H7 (cell line): ENCODE measurements at places on chromosomes 4 and X.

- DNase-seq: no peak
Measured at GRCh38 chr4:154526151-154526550, 24.0 kb downstream of the PLRG1 start.

GRCh38 chrX:131782646-131783045 is 238.8 kb downstream of the OR13H1 start:
- DNase-seq: no peak

GRCh38 chrX:134173541-134174272 is 63.3 kb upstream of the CCDC160 start:
- peak; percentile 76 for DNase-seq

GRCh38 chr4:36348403-36348938 is 67.1 kb downstream of the DTHD1 start:
- DNase-seq: no peak

GRCh38 chrX:50111742-50112141 is 89.1 kb downstream of the AKAP4 start:
- DNase-seq: no peak

- no peak for DNase-seq
Measured at GRCh38 chr4:188002751-188003150, 7.2 kb downstream of the ZFP42 start.

DNA sequence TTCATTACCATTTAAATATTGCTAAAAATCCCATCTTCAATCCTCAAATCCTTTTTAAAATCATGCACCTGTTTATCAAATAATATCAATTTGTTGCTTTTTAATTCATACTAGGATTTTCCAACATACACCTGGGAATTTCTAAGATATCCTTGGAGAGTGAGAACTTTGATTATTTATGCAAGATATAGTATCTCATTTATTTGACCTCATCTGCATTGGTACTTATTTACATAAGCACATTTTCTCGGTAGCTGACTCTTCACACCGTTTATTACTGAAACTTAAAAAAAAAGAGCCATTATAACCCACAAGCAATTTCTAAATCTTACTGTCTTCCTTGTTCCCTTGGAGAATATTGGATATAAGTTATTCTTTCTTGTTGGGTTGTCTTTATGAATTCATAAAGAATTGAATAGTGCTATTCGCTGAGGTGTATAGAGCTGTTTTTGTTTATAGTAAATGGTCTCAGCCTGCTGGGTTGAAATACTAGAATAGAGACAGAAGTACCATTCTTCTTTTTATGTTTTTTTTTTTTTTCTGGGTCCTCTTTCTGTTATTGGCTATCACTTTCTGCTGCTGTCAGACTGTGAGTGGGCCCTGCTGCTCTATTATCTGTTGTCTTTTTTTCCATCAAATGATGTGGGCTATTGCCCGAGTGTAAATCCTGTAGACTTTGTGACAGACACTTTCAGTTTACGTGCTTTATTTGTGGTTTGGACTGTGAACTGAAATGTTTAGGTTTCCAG is 2.9 kb downstream of the UGT8 start:
- no peak for DNase-seq

DNA sequence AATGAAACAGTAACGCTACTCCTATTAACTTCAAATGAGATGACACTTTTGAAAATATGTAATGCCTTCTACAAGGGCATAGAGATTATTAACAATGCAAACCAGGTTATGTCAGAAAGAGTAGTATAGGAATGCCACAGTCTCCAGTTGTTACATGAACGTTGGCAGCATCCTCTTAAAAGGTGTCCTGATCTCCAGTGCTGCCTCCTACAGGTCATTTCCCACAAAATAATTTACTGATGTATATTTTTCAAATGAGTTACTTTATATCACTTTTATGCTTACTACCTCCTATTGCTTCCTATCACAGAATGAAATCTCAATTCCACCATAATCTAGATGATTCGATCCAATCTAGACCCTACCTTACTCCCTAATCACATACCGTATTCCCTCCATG is 195.2 kb upstream of the EPHA5 start:
- peak; percentile 18 for DNase-seq

DNA sequence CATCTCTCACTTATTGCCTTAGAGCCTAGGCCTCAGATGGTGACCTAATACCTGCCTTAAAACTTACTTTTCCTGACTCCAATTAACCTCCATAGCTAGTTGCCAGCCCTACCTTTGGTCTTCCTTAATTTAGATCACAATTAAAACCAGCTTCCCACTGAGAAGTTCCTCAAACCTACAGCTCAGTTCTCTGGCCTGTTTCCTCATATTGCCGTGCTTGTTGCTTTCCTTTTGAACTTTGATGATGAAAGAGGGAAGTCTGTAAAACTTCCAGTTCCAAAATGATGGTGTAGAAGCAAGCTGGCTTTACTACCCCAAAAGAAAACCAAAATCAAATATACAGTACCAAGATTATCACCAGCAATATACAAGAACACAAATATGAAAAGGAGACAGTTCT is 28.9 kb upstream of the CAMK2D start:
- DNase-seq: no peak

DNA sequence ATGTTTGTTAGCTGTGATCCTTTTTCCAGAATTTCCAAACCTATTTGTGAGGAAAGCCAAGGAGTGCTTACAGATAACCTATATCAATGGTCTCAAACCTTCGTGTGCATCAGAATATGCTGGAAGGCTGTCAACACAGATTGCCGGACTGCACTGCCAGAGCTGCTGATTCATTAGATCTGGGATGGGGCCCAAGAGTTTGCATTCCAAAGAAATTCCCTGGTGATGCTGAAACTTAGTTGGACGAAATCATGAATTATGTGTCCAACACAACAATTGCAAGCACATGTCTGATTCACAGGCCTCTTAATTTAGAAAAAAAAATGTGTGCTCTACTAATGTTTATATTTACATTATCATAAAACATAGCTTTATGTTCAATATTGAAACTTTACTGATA is 544.0 kb upstream of the AMOT start:
- no peak for DNase-seq

DNA sequence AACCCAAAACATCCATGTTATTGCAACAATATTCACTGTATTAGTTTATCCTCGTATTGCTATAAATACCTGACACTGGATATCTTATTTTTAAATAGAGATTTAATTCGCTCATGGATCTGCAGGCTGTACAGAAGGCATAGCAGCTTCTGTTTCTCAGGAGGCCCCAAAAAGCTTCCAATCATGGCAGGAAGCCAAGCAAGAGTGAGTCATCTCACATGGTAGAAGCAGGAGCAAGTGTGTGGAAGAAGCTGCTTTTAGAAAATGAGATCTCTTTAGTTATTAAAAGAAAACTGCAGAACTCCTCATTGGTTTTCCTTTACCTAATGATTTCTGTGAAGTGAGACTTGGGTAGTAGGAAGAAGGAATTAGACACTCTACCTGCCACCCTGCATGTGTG is 16.4 kb downstream of the ZNF732 start:
- no peak for DNase-seq

GRCh38 chr4:52711834-52712250 is 39.4 kb downstream of the ERVMER34-1 start:
- DNase-seq: no peak

DNA sequence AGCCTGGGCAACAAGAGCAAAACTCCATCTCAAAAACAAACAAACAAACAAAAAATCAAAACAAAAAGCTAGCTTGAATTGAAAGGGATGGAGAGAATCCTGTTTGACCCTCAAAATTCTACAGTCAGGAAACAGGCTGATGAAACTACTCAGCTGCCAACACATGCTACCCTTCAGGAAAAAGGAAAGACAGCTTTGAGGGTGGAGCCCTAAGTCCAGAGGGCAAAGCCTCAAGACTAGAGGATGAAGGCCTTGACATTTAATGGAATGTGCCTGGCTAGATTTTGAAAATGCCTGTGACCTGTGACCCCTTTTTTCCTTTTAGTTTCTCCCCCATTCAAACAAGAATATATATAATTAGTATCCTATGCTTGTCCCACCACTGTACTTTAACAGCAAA is 27.1 kb downstream of the MORC4 start:
- no peak for DNase-seq

GRCh38 chr4:38534344-38535045 is 129.5 kb upstream of the KLF3 start:
- DNase-seq: no peak

GRCh38 chrX:78452356-78452755 is 124.9 kb upstream of the CYSLTR1 start:
- DNase-seq: no peak

GRCh38 chr4:140790765-140791164 is 34.6 kb upstream of the TBC1D9 start:
- no peak for DNase-seq

DNA sequence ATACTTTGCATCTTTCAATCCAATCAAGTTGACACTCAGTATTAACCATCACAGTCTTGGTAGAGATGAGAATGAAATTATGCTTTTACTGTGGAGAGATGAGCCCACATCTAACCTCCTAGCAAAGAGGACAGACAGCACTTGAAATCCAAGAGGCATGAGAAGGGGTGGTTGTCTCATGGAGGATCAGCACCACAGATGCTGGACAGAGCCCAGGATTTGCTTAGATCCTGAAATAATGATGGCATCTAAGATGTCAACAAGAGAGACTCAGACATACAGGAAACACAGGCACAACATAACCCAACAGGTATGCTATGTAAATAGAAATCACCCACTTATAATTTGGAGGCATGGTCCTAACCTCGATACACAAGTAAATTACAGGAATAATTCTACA is 74.3 kb upstream of the VCX2 start:
- no peak for DNase-seq

GRCh38 chrX:85503258-85504158 is 124.0 kb upstream of the POF1B start:
- DNase-seq: no peak

DNA sequence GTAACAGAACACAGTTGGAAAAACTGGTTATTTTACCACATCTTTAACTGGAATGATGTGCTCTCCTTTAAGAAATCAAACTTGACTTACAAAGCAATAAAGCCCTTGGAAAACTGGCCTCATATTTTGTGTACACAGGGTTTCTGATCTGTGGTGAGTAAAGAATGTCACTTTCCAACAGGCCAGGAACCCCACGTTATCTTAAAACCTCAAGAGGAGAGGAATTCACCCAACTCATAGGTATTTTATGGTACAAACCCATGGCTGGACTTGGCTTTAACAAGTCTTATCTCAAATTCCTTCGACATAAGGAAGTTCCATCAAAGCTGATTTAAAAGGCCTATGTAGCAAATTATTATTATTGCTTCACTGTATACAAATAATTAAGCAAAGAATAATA is 1735.1 kb downstream of the PCDH7 start:
- DNase-seq: no peak

GRCh38 chrX:16188687-16189086 is 21.4 kb downstream of the MAGEB17 start:
- no peak for DNase-seq

GRCh38 chr4:71604785-71605184 is 179.1 kb downstream of the GC start:
- no peak for DNase-seq

- DNase-seq: no peak
Measured at GRCh38 chrX:1322393-1322792, 14.2 kb upstream of the IL3RA start.

GRCh38 chr4:182724414-182724813 is 192.8 kb downstream of the DCTD start:
- no peak for DNase-seq
